Cortex of kidney (tissue), 1 donor: ENCODE measurements at places on chromosomes 3 and 15.

- no peak for DNase-seq
Measured at GRCh38 chr3:14570089-14570488, 29.9 kb upstream of the GRIP2 start.

- no peak for DNase-seq
Measured at GRCh38 chr3:33659856-33660434, 58.1 kb downstream of the CLASP2 start.

DNA sequence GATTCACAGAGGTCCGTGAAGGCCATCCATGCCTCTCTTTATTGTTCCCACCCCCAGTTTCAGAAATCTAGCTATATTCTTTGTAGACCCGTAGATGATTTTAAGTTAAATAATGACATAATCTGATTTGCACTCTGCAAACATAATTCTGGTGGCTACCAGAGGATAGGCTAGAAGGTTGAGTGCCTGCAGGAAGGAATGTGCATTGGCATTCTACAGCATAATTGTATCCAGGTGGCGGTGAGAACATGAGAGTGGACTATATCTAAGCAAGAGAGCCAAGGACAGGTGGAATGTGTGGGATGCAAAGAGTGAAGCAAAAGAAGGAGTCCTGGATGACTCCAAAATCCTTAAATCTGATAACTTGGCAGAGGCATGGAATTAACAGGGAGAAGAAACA is 298.5 kb upstream of the MME start:
- no peak for DNase-seq

DNA sequence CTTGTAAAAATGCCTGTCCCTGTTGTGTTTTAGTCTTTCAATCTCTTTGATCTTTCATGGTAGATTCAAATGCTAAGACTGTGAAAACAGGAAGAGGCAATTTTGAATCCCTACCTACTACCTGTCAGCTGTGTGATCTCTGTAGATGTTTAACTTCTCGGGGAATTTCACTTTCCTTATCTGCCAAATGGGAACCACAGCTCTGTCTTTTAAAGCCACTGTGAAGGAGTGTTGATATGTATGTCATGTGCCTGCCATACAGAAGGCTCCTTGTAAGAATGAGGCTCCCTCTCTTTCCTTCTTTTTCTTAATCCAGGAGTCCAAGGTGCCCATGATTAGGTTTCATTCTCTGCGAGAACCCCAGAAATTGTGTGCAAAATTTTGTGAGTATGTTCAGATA is 139.6 kb upstream of the ADAMTS9 start:
- no peak for DNase-seq

- DNase-seq: no peak
Measured at GRCh38 chr3:45104715-45105711, 41.2 kb downstream of the CDCP1 start.

DNA sequence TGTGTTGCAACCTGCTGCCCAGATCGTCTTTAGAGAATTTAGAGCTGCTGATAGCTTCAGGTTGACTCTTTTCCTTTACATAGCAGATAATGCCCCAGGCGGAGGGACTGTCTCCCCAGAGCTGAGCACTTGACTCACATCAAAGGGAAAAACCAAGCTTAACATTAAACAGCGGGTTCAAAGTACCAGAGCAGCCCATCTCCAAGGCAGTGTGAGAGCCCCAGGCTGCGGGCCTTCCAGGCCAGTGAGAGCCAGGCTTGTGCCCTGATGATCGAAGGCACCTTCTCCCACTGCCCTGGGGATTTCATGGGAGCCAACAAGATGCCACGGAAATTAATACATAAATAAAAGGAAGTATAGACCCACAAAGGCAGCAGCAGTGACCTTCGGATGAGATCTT is 275.6 kb downstream of the XXYLT1 start:
- DNase-seq: no peak

DNA sequence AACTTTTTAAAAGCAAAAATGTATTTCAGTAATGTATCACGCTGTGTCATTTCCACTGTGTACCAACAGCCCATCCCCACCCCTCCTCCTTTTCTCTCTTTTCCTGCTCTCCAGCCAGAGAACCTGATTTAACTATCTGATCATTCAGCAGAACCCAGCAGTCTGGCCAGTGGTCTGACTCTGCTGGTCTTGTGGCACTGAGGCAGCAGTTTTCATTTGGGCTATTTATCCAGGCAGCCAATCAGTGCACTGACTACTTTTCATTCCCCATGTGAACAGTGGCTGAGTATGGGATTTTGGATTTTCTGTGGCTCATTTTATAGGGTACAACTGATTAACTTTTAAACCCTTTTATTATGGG is 56.3 kb downstream of the GPR171 start:
- no peak for DNase-seq

GRCh38 chr15:38226608-38227266 is 25.9 kb upstream of the SPRED1 start:
- no peak for DNase-seq

DNA sequence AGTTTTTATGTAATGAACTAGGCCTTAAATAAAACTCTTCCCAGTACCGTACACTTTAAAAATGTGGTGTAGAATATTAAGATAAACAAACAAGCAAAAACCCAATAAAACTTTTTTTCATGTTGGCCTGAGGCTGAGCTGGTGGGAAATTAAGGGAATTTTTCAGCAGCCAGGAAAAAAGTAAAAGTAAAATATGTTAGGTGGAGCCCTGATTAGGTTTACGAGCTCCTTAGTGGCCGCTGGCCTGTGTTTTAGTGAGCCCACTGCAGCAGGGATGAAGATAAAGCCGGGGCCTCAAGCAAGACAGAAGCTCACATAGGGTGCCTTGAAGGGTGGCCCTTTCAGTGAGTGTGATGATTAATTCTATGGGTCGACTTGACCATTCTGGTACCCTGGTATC is 16.1 kb upstream of the ARL14 start:
- no peak for DNase-seq

DNA sequence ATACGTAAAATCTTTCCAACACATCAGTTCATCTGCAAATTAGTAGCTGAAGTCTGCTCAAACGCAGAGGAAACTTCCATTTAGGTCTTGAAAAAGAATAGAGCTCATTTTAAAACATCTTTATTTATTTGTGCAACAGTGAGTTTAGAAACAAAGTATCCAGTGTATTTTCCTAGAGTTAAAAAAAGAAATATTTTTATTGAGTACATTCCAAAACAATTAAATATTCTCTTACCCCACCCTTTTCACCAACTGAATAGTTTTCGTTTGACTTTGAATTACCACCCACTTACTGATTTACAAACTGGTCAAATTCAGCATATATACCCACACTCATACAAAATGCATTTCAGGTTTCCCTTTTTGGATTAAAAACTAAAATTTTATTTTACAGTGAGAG is 104.7 kb downstream of the ZBTB20 start:
- DNase-seq: no peak
